Skeletal muscle cell (primary cell): ENCODE measurements at places on chromosomes 2 and 18.

DNA sequence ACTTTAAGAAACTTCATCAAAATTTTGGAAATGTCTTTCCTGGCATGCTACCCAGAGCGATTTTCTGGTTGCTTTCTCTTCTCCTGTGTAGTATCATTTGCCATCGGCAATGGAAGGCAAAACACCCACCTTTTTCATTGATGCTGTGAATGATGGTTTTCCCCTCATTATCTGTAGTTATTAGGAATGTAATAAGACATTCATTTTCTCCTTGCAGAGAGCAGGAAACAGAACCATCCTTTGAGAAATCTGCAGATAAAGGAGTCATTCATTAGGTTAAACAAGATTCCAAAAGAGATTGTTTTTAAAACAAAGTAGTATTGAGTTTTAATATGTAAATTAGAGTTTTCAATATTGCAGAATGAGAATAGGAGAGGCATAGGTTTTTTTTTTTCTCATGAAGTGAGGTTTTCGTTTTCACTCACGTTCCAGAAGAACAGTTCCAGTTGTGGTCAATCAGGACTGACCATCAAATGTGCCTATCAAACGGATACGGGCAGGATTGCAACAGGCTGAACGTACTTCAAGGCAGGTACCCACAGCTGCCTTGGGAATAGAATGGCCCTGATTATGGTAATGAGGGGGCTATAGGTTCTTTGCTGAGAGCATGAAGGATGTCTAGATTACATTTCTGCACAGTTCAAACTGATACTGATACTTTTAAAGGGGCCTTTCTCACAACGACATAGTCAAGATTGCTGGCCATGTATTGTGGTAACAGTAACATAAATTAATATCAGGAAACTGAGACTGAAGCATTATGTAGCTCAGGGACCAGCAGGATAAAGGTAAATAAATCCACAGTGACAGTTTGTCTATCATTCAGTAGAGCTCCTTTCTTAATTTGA lies 49.8 kb upstream of the PLA2R1 start:
- DNase-seq: no peak

DNA sequence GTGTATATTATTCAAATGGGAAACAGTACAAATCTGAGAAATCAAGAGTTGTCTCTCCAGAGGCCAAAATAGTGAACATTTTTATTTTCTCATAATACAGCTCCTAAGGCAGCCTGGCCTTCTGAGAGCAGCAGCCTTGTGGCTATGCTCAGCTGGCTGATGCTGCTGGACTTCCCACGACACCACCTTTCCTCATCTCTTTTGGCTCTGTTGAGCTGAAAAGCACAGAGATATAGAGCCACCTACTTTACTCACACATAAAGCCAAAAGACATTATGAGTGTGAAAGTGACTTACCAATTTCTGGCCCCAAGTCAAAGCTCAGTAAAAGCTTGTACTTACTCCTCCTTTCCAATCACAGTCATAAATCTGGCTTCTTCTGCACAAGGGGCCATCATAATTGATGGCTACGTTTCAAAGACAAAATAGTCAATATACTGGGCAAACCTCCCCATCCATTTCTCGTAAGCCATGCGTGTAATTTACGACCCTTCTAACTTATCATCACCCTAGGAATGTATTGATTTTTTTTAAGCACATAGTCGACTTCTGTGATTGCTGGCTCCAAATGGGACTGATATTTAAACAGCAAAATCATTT lies 18.6 kb upstream of the REG3A start:
- DNase-seq: no peak

DNA sequence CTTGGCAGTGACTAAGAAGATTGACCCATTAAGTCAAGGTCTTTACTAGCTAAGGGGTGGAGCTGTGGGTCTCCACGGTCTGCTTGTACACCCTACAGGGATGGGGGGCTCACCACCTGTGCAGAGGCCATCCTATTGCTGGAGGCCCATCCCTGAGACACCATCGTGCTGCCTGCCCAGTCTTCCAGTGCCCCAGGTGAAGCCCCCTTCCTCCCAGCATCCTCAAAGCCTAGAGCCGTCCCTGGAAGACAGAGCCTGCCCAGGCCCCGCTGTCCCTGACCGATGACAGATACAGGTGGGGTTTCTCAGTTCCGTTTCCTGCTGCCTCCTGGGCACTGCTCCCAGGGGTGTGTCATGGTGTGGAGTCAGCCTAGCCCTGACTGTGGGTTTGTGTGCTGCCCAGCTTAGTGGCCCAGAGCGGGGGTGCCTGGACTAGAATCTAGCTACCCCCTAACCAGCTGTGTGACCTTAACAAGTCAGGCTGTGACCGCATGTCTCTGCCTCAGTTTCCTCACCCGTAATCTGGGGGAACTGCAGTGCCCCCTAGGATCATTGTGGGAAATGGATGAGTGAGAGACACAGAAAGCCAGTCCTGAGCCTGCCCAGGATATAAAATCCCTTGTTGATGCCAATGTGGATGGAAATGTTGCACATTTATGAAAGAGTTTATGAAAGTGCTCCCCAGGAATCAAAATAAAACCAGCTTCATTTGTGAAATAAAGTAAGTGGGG lies 2.0 kb downstream of the OTOS start:
- DNase-seq: no peak

- DNase-seq: no peak
These were observed 67.9 kb downstream of the SETBP1 start for GRCh38 chr18:44748582-44748981.

- no peak for DNase-seq
These were observed 91.5 kb upstream of the NOSTRIN start for GRCh38 chr2:168710754-168711467.

DNA sequence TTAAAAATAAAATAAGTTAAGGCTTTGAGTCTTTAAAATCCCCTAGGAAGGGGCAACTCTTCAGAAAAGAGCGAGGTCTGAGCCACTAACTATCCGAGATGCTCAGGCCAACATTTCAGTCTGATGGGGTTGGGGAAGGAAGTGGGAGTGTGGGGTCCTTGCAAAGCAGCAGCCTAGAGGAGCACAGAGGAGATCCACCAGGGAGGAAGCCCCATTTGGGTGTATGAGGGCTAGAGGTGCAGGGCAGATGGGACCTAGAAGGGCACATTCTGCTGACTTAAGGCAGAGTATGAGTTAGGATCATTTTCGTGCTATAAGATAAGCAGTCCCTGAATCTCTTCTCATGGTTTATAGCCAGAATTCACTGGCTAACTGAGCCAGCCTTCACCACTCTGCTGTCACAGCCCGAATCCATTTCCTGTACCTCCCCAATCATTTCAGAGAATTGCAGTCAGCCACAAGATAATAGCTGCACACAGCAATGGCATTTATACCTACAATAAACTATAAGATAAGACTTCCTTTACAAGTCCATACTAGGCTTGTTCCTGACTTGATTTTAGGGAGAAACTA lies 37.0 kb downstream of the MRPL30 start:
- no peak for DNase-seq

GRCh38 chr2:224098481-224099230 lies 59.6 kb upstream of the SERPINE2 start:
- DNase-seq: no peak

DNA sequence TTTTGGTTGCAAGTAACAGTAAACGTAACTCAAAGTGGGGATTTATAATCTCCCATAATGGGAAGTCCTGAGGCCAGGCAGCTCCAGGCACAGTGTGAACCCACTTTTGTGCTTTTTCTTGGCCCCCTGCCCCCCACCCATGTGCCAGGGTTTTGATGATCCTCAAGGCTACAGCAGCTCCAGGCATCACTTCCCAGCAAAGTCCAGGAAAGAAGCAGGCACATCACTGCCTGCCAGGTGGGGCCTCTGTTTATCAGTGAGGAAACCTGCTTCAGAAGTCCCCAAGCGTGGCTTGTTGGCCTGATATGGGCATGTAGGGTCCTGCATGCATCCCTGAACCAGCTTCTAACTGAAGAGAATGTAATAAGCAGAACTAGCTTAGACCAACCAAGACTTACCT lies 299.2 kb upstream of the SKOR2 start:
- no peak for DNase-seq

GRCh38 chr2:173062801-173063200 lies 12.8 kb upstream of the MAP3K20 start:
- DNase-seq: no peak

DNA sequence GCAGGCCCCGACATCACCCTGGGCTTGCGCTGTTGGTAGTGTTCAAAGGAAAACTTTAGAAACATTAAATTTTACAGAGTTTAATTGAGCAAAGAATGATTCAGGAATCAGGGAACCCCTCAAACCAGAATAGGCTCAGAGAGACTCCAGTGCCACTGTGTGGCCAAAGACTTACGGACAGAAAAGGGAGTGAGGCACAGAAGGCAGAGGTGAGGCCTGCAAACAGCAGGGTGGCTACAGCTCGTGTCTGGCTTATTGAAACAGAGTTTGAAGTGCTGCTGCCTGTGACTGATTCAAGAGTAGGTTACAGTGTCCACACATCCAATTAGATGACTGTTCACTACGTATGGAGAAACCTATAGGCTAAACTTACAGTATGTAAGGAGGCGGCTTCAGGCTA lies 2.4 kb upstream of the CTDP1 start:
- no peak for DNase-seq

GRCh38 chr2:163551616-163552373 lies 184.0 kb downstream of the FIGN start:
- no peak for DNase-seq

DNA sequence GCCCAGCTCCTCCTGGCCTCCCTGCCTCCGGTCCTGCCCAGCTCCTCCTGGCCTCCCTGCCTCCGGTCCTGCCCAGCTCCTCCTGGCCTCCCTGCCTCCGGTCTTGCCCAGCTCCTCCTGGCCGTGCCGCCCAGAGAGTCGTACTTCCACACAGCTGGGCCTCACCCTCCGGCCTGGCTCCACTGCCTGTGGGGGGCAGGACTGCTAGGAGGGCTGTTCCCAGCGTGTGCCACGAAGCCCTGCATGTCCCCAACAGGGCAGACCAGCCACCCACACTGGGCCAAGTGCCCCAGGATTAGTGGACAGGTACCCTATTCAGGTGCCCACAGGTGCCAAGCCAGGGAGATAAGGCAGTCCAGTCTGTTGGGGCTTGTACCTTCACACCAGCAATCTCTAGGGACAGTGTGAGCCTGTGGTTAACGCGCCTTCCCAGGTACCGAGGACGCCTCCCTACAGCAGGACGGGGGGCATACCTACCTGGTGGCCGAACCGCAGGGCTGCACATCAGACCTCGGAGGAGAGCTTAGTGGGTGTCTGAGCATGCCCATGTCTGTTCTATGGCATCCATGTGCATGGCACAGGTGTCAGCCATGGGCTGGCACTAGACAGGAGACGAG lies 5.3 kb downstream of the GPC1 start:
- no peak for DNase-seq

DNA sequence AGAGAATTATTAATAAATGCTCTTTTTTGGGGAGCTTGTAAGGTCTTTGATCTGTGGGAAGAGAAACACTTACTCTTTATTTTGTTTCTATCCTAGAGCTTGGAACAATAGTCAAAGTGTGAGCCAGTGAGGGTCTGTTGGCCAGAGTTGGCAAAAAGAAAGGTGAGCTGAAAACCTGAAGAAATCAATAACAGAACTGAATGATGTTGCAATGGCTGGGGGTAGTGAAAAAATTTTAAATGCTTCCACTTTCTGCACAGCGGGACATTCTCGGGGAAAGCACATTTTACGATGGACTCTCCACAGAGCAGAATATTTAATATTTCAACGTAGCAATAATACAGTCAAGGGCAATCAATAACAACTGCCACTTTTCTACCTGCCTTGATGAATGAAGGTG lies 78.9 kb downstream of the SKA1 start:
- DNase-seq: no peak

DNA sequence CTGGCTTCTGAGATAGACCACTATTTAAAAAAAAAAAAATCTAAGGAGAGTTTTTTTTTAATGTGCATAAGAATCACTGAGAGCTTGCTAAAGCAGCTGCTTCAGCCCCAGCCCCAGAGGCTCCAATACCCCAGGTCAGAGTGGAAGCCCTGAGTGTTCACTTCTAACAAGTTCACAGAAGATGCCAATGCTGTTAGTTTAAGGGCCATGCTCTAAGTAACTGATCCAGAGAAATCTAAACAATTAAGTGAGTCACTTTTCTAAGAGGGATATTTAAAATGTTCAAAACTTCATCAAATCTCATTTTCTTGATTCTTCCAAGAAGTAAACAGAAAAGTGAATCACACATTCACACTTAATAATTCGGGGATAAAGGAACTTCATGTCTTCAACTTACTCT lies 126.4 kb upstream of the CD226 start:
- no peak for DNase-seq

- DNase-seq: no peak
These were observed 17.6 kb upstream of the CTDP1 start for GRCh38 chr18:79662034-79662433.

DNA sequence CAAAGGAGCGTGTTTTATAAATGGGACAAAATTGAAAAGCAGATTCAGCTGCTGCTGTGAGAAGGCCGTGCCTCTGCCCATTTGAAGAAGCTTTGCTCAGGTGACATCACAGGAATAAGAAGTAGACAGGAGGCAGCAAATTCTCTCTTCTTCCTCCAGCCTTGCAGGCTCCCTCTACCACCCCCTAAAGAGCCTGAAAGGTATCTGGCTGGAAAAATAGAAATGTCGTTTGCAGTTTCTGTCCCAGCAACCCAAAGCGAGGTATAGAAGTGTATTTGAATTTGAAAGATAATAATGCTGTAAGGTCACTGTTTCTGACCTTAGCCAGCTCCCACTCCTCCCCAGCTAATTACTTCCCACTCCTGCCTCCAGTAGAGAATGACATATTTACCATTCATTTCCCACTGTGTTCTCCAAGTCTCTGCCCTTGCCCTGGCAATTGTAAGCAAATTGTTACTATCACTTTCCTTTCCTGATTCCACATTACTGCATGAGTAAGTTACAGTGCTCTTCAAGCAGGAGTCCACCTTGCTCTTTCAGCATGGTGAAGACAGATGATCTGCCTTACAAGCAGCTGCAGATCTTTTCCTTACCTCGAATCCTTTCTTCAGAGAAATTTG lies 56.8 kb upstream of the RASGRP3 start:
- DNase-seq: no peak

GRCh38 chr2:29372185-29372584 lies 257.0 kb downstream of the CLIP4 start:
- DNase-seq: no peak

- DNase-seq: no peak
These were observed 43.9 kb downstream of the MARCHF4 start for GRCh38 chr2:216328347-216328746.

DNA sequence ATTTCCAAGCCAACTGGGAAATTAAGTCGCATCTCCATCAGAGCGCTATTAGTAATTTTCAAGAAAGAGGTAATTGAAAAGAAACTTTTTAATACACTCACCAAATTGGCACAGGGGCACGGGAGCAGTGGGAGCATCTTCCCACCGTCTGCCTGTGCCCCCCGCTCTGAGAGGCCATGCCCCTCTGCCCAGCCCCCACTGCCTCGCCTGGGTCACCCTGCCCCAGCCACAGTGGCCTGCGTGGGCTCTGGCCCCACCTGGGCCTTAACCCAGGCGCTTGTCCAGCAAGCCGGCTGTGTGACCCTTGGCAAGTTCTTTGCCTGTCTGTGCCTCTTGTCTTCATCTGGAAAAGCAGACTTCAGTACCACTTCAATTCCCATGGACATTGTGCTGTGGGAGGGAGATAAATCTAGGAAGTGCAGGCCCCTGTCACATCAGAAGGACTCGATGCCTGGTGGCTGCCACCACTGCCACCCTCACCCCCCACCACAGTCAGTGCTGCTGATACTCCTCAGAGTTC lies 31.9 kb downstream of the GLI2 start:
- no peak for DNase-seq

GRCh38 chr2:50529600-50530218 lies 502.2 kb downstream of the NRXN1 start:
- DNase-seq: peak; percentile 13
